NCI-H526 (cell line): ENCODE measurements at places on chromosomes 11 and 22.

GRCh38 chr22:25192406-25192805, 7.3 kb upstream of the CRYBB3 start:
- DNase-seq = no peak

DNA sequence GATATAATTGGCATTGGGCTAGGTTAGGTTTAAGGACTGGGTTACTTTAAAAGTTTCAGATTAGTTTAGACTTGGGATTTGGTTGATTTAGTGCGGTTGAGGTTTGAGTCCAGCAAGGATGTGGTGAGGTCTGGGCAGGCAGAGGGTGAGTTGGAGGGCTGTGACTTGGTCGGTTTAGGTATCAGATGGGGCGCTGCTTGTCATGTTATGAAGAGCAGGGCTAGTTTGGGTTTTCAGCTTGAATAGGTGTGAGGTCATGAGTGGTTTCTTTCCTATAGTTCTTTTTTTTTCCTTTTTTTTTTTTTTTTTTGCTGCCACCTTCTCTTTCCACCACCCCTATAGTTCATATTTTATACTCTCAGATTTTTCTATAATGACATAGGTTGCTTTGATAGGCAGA, 4.8 kb downstream of the CLCF1 start:
- no peak for DNase-seq

GRCh38 chr11:96102664-96103078, 178.8 kb upstream of the MTMR2 start:
- DNase-seq = no peak

DNA sequence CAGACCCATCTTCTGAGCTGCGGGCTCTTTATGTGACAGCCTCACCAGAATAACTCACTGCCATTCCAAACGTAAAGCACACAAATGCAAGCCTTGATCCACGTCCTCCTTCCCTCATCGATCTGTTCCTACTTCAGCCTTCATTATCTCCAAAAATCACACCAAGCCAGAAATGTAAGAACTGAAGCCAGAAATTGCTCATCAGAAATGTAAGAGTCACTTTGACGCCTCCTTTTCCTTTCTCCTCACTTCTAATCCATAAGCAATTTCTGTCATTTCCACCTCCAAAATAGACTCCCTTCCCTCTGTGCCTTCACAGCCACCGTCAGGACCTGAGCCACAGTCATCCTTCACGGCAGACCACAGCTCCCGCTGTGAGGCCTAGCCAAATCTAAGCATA, 387.3 kb upstream of the B3GAT1 start:
- no peak for DNase-seq

DNA sequence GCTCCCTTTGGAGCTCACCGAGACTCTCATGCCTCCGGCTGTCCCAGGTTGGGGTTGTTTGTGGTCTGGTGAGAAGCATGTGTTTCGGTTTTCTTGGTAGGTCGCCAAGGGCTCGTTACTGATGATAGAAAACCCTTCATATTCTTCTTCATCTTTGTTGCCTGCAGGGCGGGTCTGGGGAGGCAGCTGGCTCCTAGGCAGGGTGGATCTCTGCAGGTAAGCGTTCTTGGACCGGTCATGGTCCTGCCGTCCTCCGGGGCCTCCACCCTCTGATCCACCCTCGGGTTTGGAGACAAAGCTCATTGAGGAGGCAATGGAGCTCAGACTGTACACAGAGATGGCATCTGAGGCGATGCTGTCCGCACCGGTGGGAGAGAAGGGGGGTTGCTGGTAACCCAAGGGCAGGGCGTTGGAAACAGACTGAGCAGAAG, 64.3 kb upstream of the PITPNB start:
- DNase-seq = no peak

DNA sequence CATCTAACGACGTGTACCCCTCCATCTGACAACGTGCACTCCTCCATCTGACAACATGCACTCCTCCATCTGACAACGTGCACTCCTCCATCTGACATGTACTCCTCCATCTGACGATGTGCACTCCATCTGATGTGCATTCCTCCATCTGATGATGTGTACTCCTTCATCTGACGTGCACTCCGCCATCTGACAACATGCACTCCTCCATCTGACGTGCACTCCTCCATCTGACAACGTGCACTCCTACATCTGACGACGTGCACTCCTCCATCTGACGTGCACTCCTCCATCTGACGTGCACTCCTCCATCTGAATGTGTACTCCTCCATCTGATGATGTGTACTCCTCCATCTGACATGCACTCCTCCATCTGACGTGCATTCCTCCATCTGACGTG, 8.0 kb upstream of the IL17REL start:
- no peak for DNase-seq

GRCh38 chr11:37171451-37171850, 573.4 kb upstream of the RAG2 start:
- no peak for DNase-seq

DNA sequence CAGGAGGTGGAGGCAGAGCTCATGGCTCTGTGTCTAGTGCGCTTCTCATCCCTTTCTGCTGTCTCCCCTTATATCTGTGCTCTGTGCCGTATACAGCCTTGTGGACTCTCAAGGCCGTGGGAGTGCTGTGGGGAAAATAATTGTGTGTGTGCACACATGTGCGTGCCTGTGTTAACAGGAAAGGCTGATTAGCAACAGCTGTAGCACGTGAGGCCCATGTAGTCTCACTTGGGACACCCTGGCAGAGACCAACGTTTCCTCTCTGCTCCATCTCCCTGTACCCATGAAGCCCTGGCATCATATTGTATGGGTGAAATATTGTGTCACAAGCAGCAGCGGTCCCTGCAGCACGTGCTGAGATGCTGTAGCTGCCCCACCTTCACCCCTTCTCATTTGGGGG, 109.3 kb downstream of the LRRC32 start:
- DNase-seq = no peak

DNA sequence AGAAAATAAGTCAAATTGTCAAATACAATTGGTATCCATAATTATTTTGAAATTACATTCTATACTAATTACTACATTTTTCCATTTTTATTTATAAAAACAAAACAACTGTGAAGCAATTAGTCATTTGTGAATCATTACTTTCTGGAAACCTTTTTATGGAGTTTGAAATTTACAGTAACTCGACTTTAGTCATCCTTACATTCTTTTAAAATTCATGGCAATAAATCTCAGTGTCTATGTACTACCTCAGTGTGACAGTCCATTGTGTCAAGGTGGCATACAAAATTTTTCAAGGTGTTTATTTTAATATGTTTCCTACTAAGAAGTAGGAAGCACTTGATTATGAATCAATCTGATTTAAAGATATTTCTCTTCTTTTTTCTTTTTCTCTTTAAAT, 1949.4 kb upstream of the RAG2 start:
- no peak for DNase-seq

DNA sequence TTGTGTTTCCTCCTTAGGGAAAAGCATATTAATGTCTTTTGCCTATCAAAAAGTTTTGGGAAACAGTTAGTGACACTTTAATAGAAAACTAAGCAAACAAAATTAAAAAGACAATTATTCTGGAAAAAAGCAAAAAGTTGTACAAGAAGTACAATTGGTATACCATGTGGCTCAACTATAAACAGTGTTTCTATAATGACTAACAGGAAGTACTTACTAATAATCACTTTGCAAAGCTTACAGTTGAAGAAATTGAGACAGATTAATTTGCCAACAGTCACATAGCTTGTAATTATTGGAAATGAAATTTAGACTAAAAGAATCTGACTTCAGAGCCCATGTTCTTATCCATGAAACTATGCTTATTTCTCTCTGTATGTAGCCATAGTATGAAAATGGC, 24.7 kb downstream of the PPME1 start:
- no peak for DNase-seq

- DNase-seq = peak; percentile 96
These were observed 44.5 kb downstream of the FEZ1 start for GRCh38 chr11:125451400-125452124.

- no peak for DNase-seq
These were observed 319.2 kb upstream of the API5 start for GRCh38 chr11:42992594-42992993.

DNA sequence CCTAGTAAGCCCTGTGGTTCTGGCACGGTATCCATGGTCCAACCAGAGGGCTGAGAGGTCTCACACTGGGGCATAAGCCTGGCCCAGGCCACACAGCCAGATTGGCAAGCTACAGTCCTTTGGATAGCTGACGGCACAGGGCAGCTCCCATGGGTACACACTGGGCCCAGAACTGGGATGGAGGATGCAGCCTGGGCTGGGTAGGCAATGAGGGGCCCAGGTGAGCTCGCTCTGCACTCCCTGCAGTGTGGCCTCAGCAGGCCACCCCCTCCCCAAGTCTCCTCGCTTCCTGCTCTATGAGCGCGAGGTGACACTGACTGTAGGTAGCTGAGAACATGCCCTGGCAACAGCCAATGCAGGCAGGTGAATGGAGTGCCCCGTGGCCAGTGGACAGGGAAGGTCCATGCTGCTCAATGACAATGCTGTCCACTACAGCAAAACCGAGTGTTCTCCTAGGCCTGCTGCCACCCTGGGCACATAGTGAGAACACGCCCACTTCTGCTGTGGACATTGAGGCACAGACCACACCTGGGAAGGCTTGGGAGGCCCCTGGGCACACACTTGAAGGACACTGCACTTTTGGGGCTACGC, 3.8 kb downstream of the ARVCF start:
- no peak for DNase-seq

DNA sequence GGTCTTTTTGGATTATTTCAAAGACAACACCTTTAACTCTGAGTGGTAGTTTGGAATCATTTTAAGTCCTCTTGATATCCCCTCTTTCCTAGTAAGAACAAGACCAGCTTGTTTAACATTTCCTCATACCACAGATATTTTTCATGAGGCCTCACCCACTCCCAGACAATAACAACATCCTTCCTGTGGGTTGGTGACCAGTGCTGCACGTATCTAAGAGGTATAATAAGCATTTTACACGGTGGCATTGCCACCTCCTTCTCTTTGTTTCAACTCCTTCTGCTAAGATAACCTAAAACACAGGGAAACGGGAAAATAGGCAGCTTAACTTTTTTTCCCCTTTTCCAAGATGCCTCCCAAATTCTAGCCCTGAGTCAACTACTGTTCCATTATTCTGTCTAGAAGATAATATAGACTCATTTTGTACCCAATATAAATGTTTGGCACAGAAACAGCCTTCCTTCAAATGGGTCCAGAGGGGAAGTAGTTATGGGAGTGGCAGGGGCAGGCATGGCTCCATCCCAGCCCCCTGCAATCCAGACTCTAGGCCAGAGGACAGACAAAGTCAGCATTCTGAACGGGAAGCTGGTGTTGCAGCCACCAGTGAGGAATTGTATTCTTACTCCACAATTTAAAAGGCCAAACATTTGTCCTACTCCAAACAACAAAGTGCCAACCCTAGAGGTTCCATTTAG, 28.5 kb downstream of the MAML2 start:
- DNase-seq = no peak

GRCh38 chr11:112795142-112795815, 165.9 kb upstream of the NCAM1 start:
- DNase-seq = peak; percentile 47

GRCh38 chr11:20474882-20475517, 87.5 kb downstream of the PRMT3 start:
- no peak for DNase-seq

GRCh38 chr11:17898782-17899181, 114.1 kb downstream of the SERGEF start:
- no peak for DNase-seq

DNA sequence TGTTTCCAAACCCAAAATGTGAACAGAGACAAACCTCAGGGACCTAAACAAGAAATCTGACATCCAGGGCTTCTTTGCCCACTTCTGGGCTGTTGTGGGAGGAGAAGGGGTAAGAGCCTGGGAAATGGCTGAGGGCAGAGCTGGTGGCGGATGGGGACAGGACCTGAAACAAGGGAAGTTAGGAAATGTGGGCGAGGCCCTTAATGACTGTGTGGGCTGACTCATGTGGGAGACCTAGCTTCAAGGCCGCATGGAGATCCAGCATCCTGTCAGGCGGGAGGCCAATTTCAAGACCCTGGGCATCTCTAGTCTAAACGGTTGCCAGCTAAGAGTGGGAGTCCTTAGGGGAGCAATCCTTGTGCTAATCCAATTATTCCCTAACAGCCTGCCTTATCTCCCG, 2.1 kb upstream of the OAF start:
- DNase-seq = no peak

GRCh38 chr11:122803306-122803705, 35.0 kb upstream of the CRTAM start:
- DNase-seq = no peak

GRCh38 chr11:121543836-121544380, 91.1 kb upstream of the SORL1-AS1 start:
- no peak for DNase-seq

- no peak for DNase-seq
These were observed 113.5 kb downstream of the MN1 start for GRCh38 chr22:27687984-27688545.

DNA sequence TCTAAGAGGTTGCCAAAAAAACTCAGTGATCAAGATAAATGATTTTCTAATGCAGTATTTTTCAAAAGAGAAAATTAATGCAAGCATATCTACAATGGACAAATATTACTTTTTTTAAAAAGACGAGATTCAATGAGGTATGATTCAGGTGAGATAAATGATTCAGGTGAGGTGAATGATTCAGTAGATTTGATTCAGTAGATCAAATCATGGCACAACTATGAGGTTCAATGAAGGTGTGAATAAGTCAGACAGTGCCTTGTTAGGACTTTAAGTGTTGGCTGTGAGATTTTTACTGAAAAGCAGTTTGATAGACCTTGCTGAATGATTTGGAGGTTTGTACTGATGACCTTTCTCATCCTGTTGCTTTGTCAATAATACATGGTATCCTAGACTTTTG, 742.2 kb downstream of the NELL1 start:
- no peak for DNase-seq

- DNase-seq = no peak
These were observed 537.4 kb upstream of the CCDC90B start for GRCh38 chr11:83823461-83824025.

DNA sequence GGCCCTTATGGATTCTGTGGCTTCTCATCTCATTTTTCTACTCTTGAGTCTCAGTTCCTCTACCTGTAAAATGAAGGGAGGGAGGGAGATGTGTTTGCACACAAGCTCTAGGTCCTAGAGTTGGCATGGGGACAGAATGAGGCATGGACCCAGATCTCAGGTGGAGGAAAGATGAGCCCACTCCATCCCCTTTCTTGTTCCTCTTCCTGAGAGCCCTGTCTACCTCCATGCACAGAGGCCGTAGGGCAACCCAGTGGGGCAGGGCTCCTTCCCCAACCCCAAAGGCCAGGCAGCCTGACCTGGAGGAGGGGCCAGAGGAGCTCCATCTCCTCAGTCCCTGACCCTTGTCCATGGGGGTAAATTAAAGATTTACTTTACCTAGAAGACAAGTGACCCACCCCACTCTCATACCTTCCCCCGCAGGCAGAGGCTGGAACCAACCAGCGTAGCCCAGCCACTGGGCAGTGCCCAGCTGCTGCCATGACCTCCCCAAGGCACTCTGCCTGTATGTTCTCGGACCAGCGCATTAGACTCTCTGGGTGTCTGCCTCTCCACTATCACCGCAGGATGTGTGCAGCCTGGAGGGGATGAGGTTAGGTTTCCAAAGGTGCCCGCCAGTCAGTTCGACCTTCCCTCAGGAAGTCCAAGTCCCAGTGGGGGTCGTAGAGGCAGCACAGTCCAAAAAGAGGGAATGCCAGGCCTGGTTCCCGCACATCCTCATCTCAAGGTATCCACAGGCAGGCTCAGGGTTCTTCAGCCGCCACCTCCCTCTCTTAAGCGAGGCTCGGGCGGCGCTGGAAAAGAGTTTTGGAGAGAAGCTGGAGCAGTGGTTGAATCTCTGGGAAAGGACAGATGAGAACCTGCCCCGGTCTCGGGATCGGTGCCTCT, 3.0 kb downstream of the SMTN start:
- peak; percentile 74 for DNase-seq
